ENCODE measurements at places on chromosomes 12 and 14.

- DNase-seq = no peak
These were observed 37.6 kb upstream of the BICD1 start for GRCh38 chr12:32069071-32069470.

GRCh38 chr12:77214136-77214535 lies 148.8 kb upstream of the E2F7 start:
- DNase-seq = no peak

DNA sequence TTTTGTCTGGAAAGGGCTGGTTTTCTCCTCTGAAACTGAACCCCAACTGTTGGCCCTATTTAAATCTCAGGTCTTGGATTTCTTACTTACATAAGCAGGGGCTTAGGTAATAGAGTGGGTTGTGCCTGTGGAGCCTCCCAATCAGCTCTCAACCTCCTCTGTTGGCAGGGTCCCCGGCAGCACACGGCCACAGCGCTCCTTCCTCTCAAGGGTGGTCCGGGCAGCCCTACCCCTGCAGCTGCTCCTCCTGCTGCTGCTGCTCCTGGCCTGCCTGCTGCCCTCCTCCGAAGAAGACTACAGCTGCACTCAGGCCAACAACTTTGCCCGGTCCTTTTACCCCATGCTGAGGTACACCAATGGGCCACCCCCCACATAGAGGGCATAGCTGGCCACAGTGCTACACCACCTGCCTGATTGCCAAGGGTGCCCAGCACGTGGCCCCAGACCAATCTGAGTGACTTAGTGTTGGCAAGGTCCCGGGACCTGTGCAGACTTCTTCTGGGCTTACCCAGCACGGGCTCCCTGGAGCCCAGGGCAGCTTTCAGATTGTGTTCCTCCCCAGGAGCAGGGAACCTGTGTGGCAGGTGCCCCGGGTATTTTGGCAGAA lies 68.9 kb downstream of the ESR2 start:
- no peak for DNase-seq

DNA sequence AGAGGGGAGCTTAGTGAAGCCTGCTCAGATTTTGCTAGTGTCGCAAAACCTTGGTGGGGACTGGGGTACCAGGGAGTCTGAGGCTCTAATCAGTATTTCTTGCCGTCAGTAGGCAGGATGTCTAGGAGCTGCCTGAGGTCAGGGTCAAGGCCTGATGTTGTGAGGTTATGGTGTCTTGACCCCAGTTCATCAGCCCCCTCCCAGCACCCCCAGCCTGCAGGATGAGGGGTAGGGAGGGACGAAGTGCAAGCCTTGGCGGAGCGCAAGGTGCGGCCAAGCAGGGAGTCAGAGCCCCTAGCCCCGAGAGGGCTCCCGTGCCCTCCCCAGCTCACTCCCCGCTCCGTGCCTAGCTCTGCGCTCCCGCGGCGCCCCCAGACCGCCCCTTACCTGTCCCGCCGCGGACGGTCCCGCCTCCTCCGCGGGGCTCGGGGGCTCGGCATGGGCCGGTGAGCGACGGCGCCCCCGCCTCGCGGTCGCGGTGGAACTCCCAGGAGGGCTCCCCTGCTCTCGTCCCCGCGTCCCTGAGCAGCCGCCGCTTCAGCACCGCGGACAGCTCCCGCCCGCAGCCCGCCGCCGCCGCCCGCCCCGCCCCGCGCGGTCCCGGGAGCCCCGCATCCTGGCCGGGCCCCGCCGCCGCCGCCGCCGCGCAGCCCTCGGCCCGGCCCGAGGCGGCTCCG lies 347 bp downstream of the SYNDIG1L start:
- DNase-seq = no peak

DNA sequence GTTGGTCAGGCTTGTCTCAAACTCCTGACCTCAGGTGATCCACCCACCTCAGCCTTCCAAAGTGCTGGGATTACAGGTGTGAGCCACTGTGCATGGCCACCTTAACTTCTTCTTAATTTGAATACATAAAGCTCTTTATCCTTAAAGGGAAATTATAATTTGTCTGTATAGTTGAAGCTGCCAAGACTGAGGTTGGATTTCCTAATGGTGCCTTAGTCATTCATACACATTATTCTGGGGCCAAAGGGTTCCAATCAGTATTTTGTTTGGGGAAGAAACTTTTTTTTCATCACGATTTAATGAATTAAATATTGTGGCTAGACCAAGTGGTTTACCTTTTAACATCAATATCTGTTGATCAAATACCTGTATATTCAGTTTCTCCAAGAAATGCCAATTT lies 135.9 kb downstream of the SYT1 start:
- peak; percentile 12 for DNase-seq

- no peak for DNase-seq
These were observed 135.7 kb downstream of the GXYLT1 start for GRCh38 chr12:42008996-42009395.

DNA sequence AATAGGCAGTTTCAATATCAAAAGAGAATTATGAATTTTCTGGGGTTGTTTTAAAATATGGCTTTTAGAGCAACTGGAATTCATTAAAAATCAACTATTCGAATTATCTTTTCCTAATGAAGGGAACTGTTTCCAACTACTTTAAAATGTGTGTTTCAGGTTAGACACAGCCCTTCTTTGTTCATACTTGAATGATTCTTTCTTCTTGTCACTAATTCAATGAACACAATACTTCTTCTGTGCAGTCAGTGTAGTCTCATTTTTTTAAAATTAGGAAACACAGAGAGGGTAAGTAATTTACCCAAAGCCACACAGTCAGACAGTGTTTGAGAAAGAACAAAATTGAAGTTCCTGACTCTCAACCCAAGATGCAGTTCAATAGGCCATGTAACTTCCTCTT lies 414.0 kb downstream of the CCDC91 start:
- DNase-seq = no peak

GRCh38 chr14:51954031-51954430 lies 35.3 kb upstream of the RTRAF start:
- no peak for DNase-seq

- DNase-seq = no peak
These were observed 113.9 kb downstream of the RBM19 start for GRCh38 chr12:113852264-113852663.

- DNase-seq = no peak
These were observed 6.6 kb downstream of the PNN start for GRCh38 chr14:39181693-39182047.

DNA sequence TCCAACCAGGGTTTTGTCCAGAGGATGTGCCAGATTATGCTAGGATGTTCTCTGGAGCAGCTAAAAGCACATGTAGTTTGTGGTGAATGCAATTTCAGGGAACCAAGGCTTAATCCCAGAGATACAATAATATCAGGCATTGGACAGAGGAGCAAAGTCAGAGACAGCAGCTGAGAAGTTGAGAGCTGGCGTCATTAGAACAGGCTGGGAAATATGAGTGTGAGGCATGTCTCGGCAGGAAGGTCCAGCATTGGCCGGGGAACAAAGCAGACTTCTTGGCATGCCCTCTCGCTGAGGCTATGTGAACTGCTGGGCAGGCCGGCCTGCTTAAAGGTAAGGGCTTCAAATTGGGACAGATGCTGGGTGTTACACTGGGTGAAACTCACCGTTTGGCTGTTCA lies 125.4 kb downstream of the CAND1 start:
- DNase-seq = peak; percentile 72

DNA sequence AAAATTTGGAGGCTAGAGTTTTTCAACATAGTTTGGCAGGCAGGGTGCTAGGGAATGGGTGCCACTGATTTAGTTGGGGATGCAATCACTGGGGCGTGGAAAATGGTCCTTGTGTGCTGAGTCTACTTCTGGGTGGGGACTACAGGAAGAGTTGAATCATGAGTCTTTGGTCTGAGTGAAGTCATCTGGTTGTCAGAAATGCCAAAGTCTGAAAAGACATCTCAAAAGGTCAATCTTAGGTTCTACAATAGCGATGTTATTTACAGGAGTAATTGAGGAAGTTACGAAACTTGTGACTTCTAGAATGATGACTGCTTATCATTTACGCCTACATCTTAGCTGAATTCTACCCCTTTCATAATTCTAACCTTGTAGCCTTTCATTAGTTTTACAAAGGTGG lies 209.1 kb downstream of the NUBPL start:
- peak; percentile 29 for DNase-seq

DNA sequence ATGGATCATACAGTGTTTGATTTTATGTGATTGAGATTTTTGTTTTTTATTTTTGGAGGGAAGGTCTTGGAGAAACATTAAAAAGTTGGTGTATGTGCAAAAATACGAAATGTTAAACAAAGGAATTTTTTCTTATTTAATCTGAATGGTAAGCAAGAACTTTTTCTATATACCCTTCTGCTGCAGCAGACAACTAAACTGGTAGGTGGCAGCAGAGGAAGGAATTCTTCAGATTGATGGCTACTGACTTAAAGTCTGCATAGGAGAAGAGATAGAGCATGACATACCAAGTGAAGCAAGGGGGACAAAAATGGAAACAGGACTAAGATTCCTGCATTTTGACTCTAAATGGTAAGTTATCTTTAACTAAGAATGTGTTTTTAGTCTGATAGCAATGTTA lies 42.0 kb upstream of the A2ML1 start:
- DNase-seq = peak; percentile 28

GRCh38 chr14:69992564-69992963 lies 113.3 kb downstream of the SMOC1 start:
- DNase-seq = no peak

GRCh38 chr12:102425109-102426039 lies 55.0 kb downstream of the IGF1 start:
- DNase-seq = no peak

DNA sequence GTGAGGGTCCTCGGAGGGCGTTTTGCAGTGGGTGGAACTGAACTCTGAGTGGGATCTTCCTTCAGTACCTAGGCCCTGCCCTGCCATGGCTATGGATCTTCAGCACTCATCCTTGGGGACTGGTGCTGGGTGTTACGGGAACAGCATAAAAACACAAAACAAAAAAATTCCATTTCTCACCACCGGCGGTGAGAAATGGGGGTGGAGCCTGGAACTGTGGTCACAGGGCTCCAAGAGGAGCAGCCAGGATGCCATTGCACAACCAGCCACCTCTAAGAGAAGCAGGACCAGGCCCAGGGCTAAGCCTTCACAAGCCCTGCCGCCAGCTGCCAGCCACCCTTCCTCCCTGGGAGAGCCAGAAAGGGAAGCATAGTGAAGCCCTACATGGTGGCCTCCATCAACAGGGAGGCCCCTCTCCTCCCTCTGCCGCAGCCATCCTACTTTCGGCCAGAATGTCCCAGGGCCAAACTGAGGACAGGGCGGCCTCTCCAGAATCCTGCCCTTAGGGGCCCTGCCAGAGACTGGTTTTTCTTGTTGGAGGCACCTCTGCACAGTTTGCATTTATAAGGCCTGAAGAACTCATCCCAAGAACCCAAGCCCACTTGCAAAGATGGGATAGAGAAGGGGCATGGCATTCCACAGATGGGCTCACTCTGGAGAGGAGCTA lies 76.5 kb downstream of the VCPKMT start:
- DNase-seq = no peak

DNA sequence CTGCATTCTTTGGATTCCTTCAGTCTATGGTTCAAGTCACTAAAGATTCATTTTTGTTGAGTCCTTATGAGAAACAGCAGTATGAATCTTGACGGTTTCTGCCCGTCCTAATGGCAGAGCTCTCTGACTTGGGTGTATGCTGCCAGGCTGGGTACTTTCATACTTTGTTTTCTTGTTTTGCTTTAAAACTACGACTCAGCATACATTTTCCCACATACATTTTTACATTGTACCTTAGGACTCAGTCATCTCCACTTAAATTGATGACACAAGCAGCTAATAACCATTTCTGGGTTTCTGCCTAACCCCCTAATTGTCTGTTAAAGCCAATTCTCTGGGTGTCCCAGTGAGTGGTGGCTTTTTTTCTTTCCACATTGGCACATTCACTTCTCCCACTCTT lies 4.8 kb upstream of the DDX55 start:
- DNase-seq = no peak

DNA sequence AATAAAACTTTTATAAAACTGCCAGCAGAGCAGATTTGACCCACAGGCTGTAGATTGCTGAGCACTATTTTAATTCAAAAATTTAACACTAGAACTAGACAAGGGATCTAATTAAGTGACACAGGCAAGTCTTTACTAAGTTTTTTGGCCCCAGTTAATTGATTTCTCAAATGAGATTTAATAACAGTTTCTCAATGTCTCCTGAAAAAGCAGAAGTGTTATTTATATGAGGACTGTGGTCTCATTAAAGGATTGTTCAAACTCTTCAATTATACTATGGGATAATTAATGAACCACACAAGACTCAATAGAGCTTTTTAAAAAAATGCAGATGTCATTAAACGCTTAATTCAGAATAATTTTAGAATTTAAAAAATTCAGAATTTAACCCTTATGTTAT lies 1.9 kb downstream of the HEATR5A start:
- DNase-seq = no peak

GRCh38 chr12:65533177-65533883 lies 254.8 kb downstream of the MSRB3 start:
- DNase-seq = no peak

DNA sequence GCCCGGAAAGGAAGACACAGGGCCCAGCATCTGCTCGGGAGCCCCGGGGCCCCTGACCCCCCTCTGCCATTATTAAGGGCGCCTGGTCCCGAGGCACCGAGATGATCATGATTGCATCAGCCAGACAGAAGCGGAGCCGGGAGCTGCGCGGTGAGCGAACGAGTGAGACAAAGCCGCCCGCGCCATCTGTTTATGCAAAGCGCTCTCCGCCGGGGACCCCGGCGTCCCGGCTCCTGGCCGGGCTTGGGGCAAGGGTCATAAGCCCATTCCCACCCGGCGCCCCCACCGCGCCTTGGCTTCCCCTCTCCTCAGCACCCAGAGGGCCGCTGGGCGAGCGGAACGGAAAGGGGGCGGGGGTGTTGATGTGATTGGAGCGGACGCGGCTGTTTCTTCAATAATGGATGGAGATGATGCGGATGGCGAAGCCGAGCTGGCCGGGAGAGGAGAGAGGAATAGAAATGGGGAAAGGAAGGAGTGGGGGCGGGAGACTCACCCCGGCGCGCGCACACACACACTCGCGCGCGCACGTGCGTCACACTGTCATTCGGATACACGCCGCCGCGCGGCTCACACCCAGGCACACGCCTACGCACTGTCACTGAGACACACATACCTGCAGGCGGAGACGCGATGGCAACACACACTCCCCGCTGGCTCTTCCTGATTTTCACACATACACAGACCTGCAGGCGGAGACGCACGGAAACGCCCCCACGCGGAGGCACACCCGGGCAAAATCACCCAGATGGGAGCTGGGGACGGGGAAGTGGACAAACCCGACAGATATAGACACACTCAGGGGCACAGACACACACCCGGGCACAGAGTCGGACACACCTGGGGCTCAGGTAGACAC lies 10.7 kb downstream of the STAC3 start:
- no peak for DNase-seq

GRCh38 chr14:44700694-44701093 lies 193.6 kb upstream of the FSCB start:
- no peak for DNase-seq

DNA sequence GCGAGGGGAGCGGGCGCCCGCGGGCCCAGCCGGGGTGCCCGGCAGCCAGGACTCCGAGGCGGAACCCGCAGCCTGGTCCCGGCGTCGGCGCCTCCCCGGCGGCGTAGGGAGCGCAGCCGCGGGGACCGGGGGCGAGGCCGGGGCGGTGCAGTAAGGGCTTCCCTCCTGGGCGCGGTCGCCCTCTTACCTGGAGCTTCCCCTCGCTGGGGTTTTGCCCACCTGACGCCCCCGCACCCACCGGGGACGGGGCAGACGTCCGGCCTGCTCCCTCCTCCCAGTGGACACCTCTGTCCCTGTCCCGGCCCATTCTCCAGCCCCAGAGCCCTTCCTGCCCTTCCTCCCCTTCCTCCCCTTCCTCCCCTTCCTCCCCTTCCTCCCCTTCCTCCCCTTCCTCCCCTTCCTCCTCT lies 413 bp upstream of the TUBA1C start:
- DNase-seq = no peak

- DNase-seq = no peak
These were observed 9.8 kb upstream of the RARG start for GRCh38 chr12:53241623-53242412.

GRCh38 chr12:104201238-104202001 lies 14.2 kb upstream of the TXNRD1 start:
- DNase-seq = no peak
